LoVo (cell line): ENCODE measurements at places on chromosomes 12 and 14.

DNA sequence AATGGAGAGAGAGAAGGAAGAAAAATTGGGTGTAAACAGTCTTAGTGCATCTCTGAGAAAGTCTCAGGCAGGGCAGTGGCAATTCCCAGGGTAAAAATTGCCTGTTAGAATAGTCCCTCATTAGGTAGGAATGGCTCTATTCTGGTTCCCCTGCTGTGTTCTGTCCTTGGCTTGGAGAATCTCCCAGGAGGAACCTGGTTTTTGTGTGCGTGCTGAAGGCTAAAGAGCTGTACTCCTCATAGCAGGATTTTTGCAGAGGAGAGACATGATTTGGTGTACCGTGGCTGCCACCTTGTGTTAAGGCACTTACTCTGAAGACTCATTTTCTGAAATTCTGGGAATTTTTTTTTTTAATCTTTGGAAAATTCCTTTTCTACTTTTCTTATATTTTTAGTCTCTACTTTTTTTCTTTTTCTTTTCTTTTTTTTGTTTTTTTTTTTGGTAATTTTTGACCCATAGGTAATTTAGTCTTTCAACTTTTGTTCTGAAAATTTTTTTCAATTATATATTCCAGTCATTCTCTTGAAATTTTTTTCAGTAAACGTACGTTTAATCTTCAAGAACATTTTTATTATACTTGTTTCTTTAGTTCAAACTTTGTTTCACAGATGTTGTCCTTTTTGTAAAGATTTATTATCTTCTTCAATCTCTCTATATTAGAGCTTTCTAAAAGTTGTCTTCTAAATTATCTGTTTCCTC, 63.8 kb downstream of the FBXO33 start:
- DNase-seq, result peak; percentile 26

DNA sequence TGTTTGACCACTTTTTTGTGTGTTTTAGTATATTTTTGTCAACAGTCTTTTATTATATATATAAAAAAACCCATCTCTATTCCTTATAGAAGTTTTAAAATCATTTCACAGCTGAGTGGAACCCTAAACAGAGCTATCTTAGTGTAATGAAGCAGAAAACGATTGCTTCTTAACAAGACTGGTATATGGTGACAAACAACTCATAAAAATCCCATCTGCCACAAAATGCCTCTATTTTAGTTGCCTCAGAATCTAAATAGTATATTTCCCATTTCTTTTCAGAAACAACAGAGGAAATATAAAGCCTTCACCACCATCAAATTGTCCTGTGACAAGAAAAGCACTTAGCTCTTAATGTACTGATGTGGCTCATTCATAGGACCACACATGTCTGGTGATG, 322.4 kb downstream of the ATP23 start:
- DNase-seq, result no peak

DNA sequence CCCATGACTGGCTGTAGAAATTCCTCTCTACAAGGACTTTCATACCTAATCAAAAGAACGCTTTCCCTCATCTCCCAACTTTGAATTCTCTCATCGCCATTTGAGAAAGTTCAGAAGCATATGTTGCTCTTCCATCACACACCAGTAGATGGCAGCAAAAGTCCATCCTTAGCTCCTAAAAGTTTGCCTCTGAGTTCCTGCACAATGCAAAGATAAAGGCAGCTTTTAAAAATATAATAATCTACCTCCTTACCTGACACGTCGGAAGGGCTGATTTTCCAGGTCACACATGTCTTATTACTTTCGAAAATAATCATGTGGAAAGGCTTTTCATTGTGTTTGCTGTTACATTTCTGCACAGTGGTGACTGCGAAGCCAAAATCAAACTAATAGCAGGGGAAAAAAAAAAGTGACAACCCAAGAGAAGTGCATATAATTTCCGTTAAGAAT, 456.7 kb upstream of the SEL1L start:
- peak; percentile 41 for DNase-seq

GRCh38 chr12:1328391-1328790, 266.0 kb downstream of the FBXL14 start:
- DNase-seq, result no peak

DNA sequence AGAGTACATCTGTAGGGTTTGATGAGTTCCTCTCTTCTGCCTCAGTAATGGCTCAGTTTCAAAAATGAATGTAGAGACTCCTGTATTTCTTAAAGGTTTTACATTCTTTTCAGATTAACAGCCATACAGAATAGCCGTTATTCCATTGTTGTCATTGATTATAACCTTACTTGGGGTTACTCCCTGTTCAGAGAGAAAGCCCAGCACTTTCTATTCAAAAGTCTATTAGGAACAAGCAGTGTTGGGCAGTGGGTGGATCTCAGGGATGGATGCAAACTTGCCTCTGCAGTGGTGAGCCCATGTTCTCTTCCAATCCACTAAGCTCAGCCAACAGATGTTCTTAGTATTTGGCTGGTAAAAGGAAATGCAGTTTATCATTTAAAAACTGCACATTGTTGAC, 342.6 kb upstream of the E2F7 start:
- no peak for DNase-seq

- no peak for DNase-seq
These were observed 83.9 kb downstream of the PAPOLA start for GRCh38 chr14:96586056-96586455.

DNA sequence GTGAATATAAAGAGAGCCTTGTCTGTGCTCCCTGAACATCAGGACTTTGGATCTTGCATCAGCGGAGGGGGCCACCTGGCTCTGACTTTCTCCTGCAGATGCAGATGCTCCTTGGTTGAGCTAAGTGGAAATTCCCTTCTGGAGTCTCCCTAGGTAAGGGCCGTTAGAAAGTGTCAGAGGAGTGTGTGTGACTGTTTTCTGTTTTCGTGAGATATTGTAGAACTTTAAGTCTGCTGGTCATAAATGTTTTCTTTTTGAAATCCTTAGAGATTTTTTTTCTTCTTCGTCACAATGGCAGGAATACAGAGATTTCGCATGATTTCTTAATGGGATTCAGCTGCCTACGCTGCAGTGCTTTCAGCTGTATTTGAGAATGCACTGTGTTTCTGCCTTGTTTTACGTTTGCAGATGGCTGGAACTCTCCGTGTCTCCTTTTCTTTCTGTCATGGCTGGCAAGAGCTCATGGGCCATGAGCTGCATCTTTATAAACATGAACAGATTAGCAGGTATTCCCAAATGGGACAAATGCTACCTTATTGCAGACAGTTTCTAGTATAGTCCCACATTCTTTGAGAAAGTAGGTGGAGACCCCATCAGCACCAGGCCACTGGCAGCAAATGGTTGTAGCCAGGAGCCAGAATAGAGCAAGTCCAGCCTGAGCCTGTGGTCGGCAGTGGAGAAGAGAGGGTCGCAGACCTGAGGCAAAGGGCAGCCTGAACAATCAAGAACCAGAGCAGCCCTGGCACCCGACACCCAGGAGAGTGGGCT, 76.2 kb upstream of the FRMD6 start:
- DNase-seq, result no peak

DNA sequence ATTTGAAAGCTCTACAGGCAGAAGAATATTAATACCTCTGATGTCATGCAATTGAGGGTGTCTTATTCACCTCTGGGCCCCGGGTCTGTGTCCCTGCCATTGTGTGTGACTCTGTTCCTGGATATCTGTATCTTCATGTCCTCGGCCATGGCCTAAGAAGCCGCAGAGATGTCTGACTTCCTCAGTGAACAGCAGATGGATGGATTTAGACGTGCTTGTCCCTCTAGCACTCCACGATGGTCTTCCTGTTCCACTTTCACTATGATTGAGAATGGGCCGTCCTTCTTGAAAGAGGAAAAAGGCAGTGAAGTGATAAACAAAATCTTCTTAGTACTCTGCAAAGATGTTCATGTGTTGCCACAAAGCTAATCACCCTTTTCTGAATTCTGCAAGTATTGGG, 217.4 kb downstream of the SLC41A2 start:
- no peak for DNase-seq

GRCh38 chr14:95088665-95089064, 68.7 kb downstream of the DICER1 start:
- no peak for DNase-seq

- DNase-seq, result no peak
These were observed 68.6 kb downstream of the MIA2 start for GRCh38 chr14:39302124-39302810.

- DNase-seq, result no peak
These were observed 59.7 kb upstream of the ARID2 start for GRCh38 chr12:45669792-45670191.

GRCh38 chr12:19382111-19382526, 57.2 kb upstream of the AEBP2 start:
- no peak for DNase-seq

- DNase-seq, result no peak
These were observed 374.2 kb downstream of the NAV3 start for GRCh38 chr12:78204926-78205325.

GRCh38 chr12:53508534-53509170, 1.4 kb upstream of the NPFF start:
- DNase-seq, result peak; percentile 87

- DNase-seq, result no peak
These were observed 142.8 kb upstream of the PELI2 start for GRCh38 chr14:55975281-55975910.
